ENCODE measurements at places on chromosomes 2 and 18. TPM values are rescaled to one million over a fixed set of nuclear protein-coding genes. Genes with fewer than 3 reads are reported as not detected.

GRCh38 chr2:225948903-225949302 lies 549.4 kb downstream of the NYAP2 start:
- no peaks in the 10 kb centered on the region for H3K27me3 ChIP-seq
- H3K36me3 ChIP-seq: no peaks in the 10 kb centered on the region
- DNase-seq: peak; percentile 60
- H3K27ac ChIP-seq: no peak overlapping the region
- H3K4me3 ChIP-seq: no peak overlapping the region

GRCh38 chr2:143356736-143357446 lies 227.7 kb downstream of the ARHGAP15 start:
- H3K36me3 ChIP-seq: no peaks in the 10 kb centered on the region
- no peak overlapping the region for H3K27ac ChIP-seq
- H3K4me1 ChIP-seq: 0 out of 2 replicates have a peak, but pooled peaks cover 7% of the 10 kb centered on the region
- H3K4me3 ChIP-seq: no peak overlapping the region

DNA sequence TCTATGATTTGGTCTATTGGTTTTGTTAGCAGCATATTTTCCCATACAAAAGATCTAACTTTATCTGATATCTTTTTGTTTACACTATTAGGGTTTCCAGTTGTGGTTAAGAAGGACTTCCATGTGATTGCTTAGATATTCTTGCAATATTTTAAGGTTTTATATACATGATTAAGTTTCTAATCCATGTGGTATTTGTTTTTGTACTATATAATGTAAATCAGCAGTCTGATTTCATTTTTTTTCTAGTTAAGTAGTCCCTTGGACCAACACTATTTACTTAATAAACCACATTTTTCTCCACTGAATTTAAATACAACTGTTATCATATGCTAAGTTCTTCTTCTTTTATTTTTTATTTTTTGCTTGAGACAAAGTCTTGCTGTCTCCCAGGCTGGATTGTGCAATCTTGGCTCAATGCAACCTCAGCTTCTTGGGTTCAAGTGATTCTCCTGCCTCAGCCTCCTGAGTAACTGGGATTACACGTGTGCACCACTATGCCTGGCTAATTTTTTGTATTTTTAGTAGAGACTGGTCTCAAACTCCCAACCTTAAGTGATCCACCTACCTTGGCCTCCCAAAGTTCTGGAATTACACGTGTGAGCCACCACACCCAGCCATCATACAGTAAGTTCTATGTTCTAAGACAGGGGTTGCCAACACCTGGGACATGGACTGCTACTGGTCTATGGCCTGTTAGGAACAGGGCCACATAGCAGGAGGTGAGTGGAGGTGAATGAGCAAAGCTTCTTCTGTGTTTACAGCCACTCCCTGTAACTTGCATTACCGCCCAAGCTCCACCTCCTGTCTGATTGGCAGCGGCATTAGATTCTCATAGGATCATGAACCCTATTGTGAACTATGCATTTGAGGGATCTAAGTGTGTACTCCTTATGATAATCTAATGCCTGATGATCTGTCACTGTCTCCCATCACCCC lies 58.5 kb upstream of the RAB27B start:
- H3K27ac ChIP-seq: no peak overlapping the region
- H3K4me3 ChIP-seq: no peak overlapping the region
- no peak for DNase-seq
- no peaks in the 10 kb centered on the region for H3K36me3 ChIP-seq
- no peaks in the 10 kb centered on the region for H3K27me3 ChIP-seq
- peaks cover 15% of the 10 kb centered on the region for H3K4me1 ChIP-seq

DNA sequence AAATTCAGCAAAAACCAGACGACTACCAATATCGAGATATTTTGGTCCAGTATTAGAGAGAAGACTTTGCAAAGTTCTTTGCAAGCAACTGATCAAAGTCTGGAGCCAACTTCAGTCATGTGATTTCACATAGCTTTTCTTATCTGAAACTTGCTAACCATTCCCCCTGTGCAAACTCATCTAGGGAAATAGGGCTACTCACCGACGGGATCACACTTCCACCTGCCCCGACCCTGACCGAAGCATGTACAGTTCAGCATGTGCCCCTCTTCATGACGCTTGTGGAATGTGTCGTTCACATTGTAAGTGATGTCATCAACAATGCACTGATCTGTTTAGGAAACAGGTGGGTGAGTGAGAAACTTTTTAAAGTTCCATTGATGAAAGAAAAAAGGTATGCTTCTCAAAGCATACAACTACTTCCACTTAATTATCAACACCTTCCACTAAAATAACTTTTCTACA lies 15.4 kb downstream of the FN1 start:
- no peak overlapping the region for H3K4me3 ChIP-seq
- no peaks in the 10 kb centered on the region for H3K27me3 ChIP-seq
- H3K27ac ChIP-seq: no peak overlapping the region
- H3K36me3 ChIP-seq: peaks cover 41% of the 10 kb centered on the region
- DNase-seq: no peak
- H3K4me1 ChIP-seq: no peaks in the 10 kb centered on the region

The SPTBN1 gene
- 189 TPM for total RNA-seq

The IL18RAP gene
- not detected for total RNA-seq

The CYBRD1 gene
- total RNA-seq: 8.2 TPM

The CHRNG gene
- total RNA-seq: not detected

The AMMECR1L gene
- total RNA-seq: 20.5 TPM

The CYP27C1 gene
- total RNA-seq: 3.0 TPM
